ENCODE measurements at places on chromosomes 3 and 15.

GRCh38 chr3:197339841-197340520, 41.6 kb upstream of the DLG1 start:
- no peak for DNase-seq

DNA sequence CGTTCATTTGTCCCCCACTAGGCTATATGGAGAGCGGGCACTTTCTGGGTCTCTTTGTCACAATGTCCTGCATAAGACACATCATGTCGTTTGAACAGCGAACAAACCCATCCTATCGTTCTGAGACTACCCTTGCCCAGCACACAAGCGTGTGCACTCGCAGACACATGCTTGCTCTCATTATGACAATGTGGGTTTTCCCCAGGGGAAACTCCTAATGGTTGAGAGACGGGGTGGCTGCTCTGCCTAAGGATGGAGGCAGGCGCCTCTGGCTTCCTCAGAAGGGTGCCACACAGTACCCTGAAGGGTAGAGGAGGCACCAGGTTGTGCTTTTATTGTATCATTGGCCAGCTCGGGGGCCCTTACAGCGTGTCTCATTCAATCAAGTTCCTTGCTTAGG, 51.0 kb upstream of the MYZAP start:
- DNase-seq: peak; percentile 75

GRCh38 chr15:67077641-67078215, 12.3 kb downstream of the SMAD3 start:
- no peak for DNase-seq

DNA sequence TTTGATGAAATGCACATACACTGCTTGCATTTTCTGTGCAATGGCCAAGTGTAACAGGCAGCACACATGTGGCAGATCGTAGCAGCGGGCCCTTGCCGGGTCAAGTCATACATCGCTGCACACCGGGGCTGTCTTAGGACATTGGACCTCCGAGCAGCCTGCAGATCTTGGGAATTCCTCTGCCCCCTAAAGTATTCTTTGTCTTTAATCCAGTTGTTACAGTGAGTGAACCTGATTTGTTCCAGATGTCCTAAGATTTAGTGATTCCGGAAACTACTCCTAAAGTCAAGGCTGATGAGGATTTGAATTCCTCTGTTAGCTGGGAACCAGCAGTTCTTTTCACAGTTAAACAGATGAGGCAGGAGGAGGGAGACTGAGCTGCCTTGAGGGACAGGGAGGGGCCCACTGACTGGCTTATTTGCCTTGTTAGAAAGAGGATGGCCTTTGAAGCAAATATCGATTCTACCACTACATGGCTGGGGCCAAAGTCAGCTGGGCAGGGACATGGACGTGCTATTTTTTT, 190.7 kb upstream of the CTDSPL start:
- DNase-seq: no peak

DNA sequence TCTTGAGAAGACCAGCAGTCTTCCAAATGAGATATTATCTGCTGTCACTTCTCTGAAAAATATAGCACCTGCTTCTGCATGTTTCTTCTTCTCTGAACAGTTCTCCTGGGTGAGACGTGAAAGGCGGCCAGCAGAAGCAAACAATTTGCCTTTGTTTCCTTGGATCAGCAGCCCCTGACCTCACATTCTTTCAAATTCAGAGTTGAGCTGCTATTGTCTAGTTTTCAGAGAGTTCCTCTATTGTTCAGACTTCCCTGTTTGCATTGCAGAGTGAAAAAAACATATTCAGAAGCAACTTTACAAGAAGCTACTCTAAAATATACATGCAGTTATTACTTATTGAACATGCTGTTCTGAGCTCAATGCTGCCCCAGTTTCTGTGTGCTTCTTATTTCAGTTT, 653.6 kb downstream of the NAALADL2 start:
- no peak for DNase-seq

GRCh38 chr3:131494706-131495105, 8.1 kb downstream of the MRPL3 start:
- no peak for DNase-seq

DNA sequence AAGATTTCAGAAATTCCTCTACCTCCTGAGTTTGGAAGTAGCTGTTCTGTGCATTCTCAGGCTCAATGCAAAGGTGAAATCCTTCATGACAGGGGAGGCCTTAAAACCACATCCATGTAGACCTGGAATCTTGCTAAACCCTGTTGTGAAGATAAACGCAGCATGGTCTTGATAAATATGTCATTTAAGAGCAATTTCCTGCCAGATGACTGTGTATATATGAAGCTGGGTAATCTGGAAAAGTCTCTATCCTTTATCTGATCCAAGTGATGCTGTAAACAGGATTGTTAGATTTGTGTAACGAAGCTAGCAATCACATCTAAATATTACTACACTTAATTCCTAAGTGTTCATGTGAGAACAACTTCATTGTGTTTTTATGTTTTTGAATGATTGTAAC, 9.1 kb downstream of the MCTP2 start:
- no peak for DNase-seq

GRCh38 chr3:63931290-63931689, 19.1 kb upstream of the SCAANT1 start:
- no peak for DNase-seq

DNA sequence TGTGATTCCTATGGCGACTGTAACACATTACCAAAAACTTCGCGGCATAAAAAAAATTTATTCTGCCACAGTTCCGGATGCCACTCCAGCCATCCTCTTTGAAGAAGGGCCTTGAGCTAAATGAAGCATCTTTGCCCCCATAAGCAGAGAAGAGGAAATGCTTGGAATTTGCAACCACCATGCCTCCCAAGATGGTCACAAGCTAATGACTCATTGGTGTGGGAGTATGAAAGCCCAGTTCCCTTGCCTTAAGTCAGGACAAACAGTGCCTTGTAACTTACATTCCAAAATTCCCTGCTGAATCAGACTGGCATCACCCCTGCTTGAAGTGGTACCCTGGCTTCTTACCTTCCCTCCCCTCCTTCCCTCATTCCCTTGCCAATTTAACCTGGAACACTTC, 1077.4 kb downstream of the EPHA3 start:
- DNase-seq: no peak

- no peak for DNase-seq
Measured at GRCh38 chr3:30273304-30274072, 332.9 kb upstream of the TGFBR2 start.

- peak; percentile 83 for DNase-seq
Measured at GRCh38 chr3:69326855-69327300, 59.0 kb downstream of the FRMD4B start.

- DNase-seq: no peak
Measured at GRCh38 chr3:33278163-33278562, 921 bp downstream of the FBXL2 start.

DNA sequence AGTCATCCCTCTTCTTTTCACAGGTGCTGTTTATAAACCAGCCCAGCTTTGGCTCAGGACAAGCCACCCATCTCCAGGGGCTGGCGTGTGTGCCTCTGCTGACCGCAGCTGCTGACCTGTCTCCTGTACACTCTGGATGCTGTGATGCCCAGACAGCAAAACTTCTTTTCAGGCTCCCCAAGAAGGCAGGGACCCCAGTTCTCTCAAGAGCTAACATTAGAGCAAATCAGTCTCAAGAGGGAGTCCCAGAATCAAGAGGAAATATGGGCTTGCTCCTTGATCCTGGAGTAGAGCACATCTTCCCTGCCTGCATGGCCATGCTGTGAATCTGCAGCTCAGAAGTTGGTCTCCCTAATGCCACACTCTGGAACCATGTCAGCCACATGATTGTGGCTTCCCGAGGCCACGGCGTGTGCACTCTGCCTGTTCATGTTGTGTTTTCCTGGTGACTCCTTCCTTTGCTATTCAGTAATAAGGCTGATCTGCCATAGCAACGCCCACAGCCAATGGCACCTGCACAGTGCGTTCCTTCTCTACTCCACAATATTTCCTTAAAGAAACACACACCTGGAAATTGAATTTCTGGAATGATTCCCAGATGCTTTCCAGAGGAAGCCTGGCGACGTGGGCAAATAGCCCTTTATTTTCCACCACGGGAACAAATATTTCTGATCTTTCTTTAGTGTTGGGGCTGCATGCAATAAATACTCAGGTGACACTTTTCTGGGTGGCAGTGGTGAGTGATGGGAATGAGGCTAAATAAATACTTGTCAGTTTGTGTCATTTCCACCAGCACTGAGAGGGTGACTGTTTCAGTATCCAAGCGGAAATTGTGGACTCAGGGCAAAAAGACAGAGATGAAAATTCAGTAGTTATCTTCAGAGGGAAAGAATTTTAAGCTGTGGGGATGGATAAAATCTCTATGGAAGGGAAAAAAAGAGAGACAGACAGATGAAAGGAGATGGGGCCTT, 21.9 kb upstream of the THSD4 start:
- DNase-seq: no peak
